Uterine smooth muscle cell (primary cell): ENCODE measurements at places on chromosomes 3 and 15. TPM values are rescaled to one million over a fixed set of nuclear protein-coding genes. Genes with fewer than 3 reads are reported as not detected.

Gene LRTM1
- not detected in 2 replicates for total RNA-seq

Gene GORASP1
- 31.0 and 34.9 TPM in 2 replicates for total RNA-seq

Gene TRPM1
- not detected in 2 replicates for total RNA-seq

Gene GOLGA6L4
- total RNA-seq, result 1.2 TPM in 2 replicates
